ENCODE measurements at places on chromosomes 7 and 10. TPM values are rescaled to one million over a fixed set of nuclear protein-coding genes. Genes with fewer than 3 reads are reported as not detected.

Gene TMEM26
- 0.25 TPM for total RNA-seq

Gene CPEB3
- 18.2 TPM for total RNA-seq

Gene YAE1
- 46.5 TPM for total RNA-seq

Gene CALHM1
- total RNA-seq: not detected

Gene CTAGE4
- total RNA-seq: 0.25 TPM

Gene HHEX
- 2.0 TPM for total RNA-seq

Gene ANXA8
- total RNA-seq: not detected

Gene GFRA1
- total RNA-seq: 8.6 TPM

Gene SHTN1
- total RNA-seq: 78.2 TPM
